RPMI7951 (cell line): ENCODE measurements at places on chromosomes 2 and 18. TPM values are rescaled to one million over a fixed set of nuclear protein-coding genes. Genes with fewer than 3 reads are reported as not detected.

DNA sequence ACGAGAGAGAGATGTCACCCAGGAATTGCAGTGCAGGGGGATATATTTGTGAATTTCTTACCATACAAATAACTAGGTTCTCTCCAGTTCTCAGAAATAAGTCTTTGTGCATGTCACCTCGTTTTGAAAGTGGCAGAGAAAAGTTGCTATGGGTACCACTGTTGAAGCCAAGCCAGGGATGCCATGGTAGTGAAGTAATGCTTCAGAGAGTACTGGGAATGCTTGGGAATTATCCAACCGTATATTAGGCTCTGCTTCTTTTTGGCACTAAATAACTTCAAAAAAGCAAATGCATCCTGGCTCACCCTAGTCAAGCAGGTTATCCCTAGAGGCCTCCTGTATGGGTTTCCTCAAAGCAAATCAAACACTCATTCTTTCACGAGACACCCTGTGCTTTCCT lies 50.7 kb upstream of the DDX18 start:
- DNase-seq: no peak

GRCh38 chr18:6639305-6639704 lies 90.2 kb upstream of the ARHGAP28 start:
- DNase-seq: no peak

Gene SDC1
- total RNA-seq: 28.8 and 42.3 TPM in 2 replicates

DNA sequence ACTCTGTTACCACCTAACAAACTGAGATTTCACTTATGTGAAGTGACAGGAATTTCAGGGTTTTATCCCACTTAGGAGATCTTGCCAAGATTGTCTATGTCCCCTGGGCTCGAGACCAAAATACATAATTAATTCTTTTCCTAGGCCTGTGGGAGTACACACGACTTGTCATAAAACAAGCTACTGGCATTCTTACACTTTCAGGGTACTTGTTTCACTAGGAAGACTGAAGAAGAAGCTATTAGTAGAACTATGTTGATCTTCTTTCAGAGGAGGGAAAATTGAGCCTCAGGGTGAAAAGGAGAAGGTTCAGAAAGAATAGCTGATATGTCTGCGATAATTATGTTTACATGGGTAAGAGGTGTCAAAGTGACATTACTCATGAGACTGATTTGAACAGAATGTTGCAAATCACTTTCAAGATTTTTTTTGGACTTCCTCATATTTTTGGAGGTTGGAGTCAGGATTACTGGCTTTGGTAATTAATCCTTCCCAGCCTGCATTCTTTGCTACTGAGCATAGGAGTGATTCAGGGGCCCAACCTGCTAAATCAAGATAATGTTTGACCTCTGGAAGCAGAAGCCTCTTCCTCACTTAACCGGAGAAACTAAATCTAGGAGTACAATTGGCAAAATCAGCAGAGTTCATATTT lies 240.0 kb upstream of the NT5C1B start:
- peak; percentile 67 for DNase-seq

DNA sequence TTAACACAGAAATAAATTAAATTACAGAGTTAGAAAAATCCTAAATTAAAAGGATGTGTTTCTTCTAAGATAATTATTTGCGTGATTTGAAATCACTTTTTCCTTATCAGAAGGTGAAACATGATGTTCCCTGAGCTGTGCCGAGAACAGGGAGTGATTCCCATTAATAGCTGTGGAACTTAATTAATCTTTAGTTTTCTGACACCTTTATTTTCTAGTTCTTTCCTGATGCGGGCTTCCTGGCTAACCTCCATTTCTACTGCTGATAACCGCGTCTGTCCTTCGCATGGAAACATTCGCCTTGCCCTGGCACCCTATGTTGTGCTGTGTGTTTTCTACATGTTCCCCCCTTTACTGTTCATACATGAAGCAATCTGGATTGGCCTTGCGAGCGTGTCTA lies 172.9 kb downstream of the FAM210A start:
- DNase-seq: no peak

- no peak for DNase-seq
Measured at GRCh38 chr2:30847329-30847728, 40.1 kb upstream of the CAPN13 start.

- no peak for DNase-seq
Measured at GRCh38 chr2:136534811-136535210, 230.5 kb upstream of the THSD7B start.

Gene GAL3ST2
- not detected in 2 replicates for total RNA-seq

DNA sequence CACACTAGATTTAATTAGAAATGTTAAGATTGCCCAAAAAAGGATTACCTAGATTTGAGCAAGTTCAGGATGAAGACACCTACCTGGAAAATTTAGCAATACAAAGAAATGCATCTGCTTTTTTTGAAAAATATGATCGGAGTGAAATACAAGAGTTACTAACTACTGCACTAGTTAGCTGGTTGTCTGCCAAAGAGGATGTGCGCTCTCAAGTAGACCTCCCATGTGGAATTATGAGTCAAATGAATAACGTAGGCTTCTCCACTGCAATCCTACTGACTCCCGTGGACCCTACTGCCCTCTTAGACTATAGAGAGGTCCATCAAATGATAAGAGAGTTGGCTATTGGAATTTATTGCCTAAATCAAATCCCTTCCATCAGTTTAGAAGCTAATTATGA lies 2.0 kb downstream of the ANKAR start:
- DNase-seq: peak; percentile 28

DNA sequence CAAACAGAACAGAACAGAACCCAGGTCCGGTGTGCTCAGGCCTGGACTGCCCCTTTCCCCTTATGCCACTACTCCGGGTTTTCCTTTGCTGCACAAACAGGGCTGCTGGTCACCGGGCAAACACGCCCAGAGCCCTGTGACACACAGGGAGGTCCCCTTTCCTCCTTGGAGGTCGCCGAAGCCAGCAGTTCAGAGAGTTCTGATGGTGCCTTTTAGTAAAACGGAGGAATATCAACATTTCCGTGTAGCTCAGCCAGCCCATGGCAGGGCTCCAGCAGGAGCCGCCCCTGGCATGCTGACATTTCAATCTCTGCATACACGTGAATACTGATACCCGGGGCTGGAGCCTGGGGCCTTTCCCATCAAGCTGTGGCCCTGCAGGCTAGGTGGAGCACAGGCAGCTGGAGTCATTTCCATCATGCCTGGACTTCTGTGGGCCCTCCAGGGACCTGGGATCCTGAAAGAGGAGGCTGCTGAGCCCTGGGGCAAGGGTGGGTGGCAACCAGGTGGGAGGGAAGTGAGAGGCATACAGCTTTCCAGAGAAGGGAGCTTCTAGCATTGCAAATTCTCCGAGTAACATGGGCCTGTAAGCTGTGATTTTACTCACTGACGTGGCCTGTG lies 91.4 kb upstream of the PXDN start:
- no peak for DNase-seq

DNA sequence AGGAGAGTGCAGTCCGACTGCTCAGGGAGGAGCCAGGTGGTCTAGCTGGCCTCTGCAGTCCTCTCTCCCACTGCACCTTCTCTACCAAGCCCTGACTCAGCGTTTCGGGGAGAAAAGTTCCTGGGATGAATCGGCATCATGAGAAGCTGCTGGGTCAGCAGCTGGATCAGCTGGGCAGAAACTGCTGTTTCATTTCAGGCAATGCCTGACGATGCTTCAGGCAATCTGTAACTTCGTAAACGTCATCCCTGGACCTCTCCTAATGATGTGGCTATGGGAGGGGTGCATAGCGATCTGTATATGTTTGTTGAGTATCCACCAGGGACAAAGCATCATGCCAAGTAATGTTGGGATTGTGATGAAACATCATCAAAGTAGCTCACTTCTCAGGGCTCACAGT lies 20.7 kb downstream of the LIPG start:
- peak; percentile 41 for DNase-seq

- DNase-seq: peak; percentile 74
Measured at GRCh38 chr18:26429535-26430226, 118.7 kb downstream of the KCTD1 start.
